ENCODE measurements at places on chromosomes 6 and 20.

GRCh38 chr6:97440590-97441176 lies 157.7 kb upstream of the MMS22L start:
- peak; percentile 7 for DNase-seq

DNA sequence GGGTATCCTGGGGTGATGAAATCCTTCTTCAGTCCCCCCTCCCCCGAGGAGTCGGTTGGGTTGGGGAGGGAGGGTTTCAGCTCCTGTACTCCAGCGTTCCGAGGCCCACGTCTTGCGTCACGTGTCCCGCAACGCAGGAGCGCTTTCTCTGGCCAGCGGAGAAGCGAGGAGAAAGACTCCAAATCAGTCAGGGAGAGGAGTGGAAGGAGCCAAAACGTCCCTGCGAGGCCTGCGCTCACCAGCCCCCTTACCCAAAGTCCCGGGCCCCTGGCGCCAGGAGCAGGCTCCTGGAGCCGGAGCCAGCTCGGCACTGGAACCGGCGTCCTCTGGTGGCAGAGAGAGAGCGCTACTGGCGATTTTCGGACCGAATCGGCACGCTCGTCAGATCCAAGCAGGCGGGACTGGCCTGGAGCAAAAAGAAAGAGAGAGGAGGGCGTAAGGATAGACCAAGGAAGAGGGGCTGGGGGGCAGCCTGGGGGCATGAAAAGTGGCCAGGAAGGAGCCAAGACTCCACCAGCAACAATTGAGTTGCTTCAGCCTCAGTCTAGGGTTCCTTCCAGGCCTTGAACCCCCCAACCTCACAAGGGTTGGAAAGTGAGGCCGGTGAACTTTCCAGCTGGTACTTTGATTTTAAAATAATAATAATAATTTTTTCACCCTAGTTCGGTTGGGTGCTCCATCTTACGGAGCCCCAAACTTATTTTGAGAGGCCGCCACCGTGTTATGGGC lies at the start of gene GNAS:
GNAS (plus strand) TSS at position 174 of the 729 bp plus-strand sequence.
- peak; percentile 63 for DNase-seq

DNA sequence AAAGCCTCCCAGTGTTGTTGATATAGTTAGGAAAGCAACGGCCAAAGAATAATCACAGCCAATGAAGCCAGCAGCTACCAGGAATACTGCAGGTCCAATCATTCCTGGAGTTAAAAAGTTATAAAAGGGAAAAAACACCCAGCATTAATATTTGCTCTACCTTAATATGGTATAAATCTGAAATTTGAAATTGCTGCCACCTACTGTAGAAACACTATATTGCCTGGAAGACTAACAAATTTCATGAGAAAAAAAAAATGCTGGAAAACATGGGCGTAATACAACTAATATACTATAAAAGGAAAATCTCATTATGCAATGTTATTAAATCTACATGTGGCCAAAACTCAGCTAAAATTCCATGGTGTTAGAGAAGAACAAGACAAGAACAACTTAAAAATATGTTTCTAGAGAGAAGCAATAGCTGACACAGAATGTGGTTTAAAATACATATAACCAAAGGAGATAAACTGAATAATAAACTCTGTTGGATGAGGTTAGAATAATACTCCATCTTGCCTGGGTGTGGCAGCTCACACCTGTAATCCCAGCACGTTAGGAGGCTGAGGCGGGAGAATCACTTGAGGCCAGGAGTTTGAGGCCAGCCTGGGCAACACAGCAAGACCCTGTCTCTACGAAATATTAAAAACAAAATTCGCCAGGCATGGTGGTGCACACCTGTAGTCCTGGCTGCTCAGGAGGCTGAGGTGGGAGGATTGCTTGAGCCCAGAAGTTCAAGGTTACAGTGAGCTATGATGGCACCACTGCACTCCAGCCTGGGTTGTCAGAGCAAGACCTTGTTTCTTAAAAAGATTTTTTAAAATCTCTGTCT lies 43.1 kb downstream of the SLC17A5 start:
- peak; percentile 71 for DNase-seq

GRCh38 chr20:44800391-44801046 lies 9.8 kb downstream of the RIMS4 start:
- peak; percentile 4 for DNase-seq

DNA sequence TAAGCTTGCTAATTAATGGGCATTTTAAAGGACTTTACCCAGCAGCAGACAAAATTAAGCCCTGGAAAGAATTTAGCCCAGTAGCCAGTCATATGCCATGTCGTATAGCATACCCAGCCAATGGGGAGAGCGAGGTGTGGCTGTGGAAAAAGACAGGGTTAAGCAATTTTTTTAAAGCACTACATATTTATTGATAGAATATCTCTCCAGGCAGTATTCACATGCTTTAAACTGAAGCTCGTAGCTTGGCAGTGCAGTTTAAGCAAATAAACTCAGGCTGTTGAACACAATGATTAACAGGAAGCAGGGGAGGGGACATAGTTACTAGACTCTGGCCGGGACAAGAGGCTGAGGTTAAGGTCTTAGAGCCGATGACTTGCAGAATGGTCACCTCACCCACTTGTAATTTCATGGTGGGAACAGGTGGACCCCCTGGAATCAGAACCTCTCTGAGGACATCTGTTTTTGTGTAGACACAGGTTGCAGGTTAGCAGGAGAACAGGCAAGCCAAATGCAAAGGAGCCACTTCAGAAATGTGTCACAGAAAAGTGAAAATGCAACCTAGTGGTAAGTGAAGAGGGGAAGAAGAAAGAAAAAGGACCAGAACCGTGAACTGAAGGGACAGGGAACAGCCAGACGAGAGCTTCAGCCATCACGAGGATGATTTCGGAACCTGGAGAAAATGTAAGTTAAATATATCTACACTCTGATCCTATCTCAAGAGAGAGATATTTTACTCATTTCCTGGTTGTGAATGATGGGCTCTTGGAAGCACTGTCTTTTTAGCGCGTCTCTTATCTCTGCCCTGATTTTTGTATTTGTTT lies 7.2 kb downstream of the GCNT2 start:
- peak; percentile 16 for DNase-seq

All from fibroblast of villous mesenchyme (primary cell).